ENCODE measurements at places on chromosomes 12 and 14. TPM values are rescaled to one million over a fixed set of nuclear protein-coding genes. Genes with fewer than 3 reads are reported as not detected.

GRCh38 chr14:27410981-27411380 lies 813.1 kb upstream of the NOVA1 start:
- DNase-seq: no peak

DNA sequence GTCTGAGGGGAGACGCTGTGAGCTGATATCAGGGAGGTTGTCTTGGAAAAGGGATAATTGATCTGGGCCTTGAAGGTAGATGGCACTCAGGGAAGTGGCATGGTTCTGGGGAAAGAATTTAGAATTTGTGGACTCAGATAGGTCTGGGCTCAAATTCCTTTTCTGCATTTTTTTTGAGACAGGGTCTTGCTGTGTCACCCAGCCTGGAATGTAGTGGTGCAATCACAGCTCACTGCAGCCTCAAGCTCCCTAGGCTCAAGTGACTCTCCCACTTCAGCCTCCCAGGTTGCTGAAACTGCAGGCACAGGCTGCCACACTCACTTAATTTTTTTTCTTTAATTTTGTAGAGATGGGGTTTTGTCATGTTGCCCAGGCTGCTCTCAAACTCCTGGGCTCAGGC lies 98.1 kb upstream of the NCOR2 start:
- DNase-seq: no peak

GRCh38 chr14:50607181-50607580 lies 47.2 kb downstream of the ATL1 start:
- no peak for DNase-seq

The KERA gene
- total RNA-seq: not detected

GRCh38 chr14:68160779-68161546 lies 341.4 kb downstream of the RAD51B start:
- DNase-seq: no peak

The COCH gene
- 0.50 TPM for total RNA-seq

GRCh38 chr14:69152181-69152901 lies 578 bp downstream of the DCAF5 start:
- DNase-seq: peak; percentile 42

- no peak for DNase-seq
These were observed 7.4 kb upstream of the OR10P1 start for GRCh38 chr12:55629058-55629841.

The CCDC198 gene
- not detected for total RNA-seq

GRCh38 chr12:34022079-34022830 lies at the start of gene ALG10:
ALG10 (plus strand) TSS chr12:34022496; CDS start chr12:34022600, 104 bp downstream.
- DNase-seq: peak; percentile 95

DNA sequence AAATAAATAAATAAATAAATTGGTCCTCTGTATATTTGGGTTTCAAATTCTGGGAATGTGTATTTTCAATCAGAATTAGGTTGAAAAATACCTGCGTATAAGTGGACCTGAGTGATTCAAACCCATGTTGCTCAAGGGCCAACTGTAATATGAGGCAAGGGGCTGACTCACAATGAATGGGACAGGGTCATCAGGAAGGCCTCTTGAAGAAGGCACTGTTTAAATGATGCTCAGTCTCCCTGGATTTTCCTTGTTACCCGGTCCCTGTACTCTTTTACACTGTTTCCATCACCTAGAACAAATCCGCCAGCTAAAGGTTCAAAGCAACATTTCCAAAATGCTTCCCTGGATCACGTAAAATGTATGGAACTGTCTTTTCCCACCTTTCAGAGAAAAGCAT lies 3.8 kb downstream of the PSMB5 start:
- no peak for DNase-seq

The TAS2R30 gene
- 0.72 TPM for total RNA-seq

GRCh38 chr12:102478405-102479098 lies 1.8 kb downstream of the IGF1 start:
- no peak for DNase-seq

The CEBPE gene
- not detected for total RNA-seq

GRCh38 chr14:59087240-59087639 lies 101.2 kb upstream of the DAAM1 start:
- DNase-seq: no peak

The CCDC196 gene
- not detected for total RNA-seq

The FOXA1 gene
- not detected for total RNA-seq

- DNase-seq: no peak
These were observed 21.8 kb downstream of the ENTPD5 start for GRCh38 chr14:73997108-73997943.

DNA sequence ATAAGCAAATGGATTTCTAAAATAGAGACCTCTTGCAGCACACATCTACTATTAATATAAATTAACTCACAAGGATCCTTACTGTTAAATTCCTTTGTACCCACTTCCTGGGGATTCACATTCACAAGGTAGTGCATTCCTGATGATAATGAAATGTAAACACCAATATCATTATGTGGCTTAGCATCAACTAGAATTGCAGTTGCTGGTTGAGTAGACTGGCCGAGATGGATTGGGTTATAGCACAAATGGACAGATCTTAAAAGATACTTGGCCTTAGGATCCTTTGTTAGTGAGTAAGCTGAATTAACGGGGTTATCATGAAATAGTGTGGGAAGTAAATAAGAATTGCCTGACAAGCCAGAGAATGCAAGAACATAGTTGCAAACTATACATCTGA lies 369.1 kb downstream of the AEBP2 start:
- no peak for DNase-seq

GRCh38 chr12:3047961-3048360 lies 29.2 kb upstream of the TSPAN9 start:
- peak; percentile 74 for DNase-seq

The PLCZ1 gene
- not detected for total RNA-seq

DNA sequence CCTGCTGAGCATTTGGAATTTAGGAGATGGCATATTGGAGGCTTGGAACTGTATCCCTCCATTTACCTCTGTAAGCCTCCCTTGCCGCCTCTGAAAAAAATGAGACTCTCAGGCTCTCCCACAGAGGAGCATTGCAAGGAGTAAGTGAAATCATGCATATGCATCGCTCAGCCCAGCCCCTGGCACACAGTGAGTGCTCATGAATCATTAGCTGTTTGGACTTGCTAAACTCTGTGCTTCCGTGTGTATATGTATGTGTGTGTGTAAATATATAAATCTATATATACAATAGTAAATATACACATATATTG lies 17.1 kb upstream of the TBX3 start:
- DNase-seq: no peak

- no peak for DNase-seq
These were observed 11.2 kb upstream of the SERPINA10 start for GRCh38 chr14:94304243-94304642.

GRCh38 chr12:15731940-15732339 lies 57.2 kb downstream of the EPS8 start:
- DNase-seq: no peak

- no peak for DNase-seq
These were observed 32.4 kb upstream of the ULK1 start for GRCh38 chr12:131862084-131862441.

The ETNK1 gene
- 19.0 TPM for total RNA-seq
